ENCODE measurements at places on chromosomes 11 and 22.
A peak's percentile ranks its signal among the peaks of the same experiment; 100 is the strongest.

GRCh38 chr11:78355309-78355705 lies 62.3 kb downstream of the GAB2 start:
- DNase-seq: no peak

DNA sequence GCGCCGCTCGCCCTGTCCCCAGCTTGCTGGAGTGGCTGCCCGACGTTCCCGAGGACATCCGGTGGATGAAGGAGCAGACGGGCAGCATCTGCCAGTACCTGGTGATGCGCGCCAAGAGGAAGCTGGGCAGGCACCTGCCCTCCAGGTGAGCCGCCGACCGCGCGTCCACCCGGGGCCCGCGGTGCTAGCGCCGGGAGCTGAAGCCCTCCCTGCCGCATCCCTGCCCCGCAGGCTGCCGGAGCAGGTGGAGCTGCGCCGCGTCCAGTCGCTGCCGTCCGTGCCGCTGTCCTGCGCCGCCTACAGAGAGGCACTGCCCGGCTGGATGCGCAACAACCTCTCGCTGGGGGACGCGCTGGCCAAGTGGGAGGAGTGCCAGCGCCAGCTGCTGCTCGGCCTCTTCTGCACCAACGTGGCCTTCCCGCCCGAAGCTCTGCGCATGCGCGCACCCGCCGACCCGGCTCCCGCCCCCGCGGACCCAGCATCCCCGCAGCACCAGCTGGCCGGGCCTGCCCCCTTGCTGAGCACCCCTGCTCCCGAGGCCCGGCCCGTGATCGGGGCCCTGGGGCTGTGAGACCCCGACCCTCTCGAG lies 3.3 kb upstream of the CRACR2B start:
- DNase-seq: no peak

- peak; percentile 19 for DNase-seq
These were observed 272.1 kb downstream of the FAM76B start for GRCh38 chr11:95517453-95517852.

GRCh38 chr11:68430801-68431200 lies 29.8 kb upstream of the PPP6R3 start:
- DNase-seq: no peak

DNA sequence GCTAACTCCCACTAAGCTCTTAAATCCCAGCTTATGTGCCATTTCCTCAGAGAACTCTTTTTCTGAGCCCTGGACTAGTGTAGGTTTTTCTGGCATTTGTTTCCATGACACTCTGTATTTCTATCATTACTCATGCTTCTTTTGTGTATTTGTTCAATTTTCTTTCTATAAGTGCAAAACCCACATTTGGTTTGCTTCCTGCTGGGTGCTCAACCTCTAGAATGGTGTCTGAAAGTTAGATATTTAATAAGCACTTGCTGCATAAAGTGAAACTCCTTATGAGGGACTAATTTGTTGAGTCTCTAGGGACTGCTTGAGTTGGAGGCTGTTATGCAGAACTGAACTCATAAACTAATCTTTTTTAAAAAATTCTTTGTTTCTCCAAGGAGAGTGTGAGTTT lies 68.6 kb downstream of the SYT9 start:
- no peak for DNase-seq

DNA sequence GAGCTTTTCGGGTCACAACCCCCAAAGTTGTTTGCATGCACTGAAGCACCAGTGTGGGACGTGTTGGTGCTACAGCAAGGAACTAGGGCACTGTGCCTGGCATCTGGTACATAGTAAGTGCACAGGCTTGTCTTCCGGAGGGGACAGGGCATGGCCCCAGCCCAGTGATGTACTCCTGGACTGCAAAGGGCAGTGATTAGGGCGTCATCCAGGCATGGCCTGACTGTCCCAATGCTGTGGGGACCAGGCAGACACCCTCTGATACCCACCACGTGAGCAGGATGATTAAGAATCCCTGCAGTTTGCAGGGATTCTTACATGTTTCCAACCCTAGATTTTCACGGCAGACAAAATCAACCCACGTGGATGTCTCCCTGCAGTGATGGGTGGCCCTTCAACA lies 50.0 kb upstream of the RFPL3 start:
- DNase-seq: no peak

DNA sequence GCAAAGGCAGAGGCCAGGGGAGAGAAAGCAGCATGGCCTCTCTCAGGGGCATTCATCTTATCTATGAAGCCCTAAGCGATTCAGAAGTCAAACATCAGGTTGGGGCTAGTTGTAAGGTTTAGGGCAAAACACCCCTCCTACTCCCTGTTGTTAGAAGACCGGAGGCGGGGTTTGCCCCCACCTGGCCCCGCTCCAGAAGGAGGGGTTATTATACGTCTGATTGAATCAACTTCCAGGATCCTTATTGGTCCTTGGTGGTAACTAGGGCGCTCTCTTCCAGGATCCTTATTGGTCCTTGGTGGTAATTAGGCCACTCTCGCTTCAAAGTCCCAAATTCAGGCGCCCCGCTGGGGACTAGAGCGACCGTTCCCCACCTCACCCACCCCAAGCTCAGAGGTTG lies 12.1 kb upstream of the SMTN start:
- DNase-seq: no peak

DNA sequence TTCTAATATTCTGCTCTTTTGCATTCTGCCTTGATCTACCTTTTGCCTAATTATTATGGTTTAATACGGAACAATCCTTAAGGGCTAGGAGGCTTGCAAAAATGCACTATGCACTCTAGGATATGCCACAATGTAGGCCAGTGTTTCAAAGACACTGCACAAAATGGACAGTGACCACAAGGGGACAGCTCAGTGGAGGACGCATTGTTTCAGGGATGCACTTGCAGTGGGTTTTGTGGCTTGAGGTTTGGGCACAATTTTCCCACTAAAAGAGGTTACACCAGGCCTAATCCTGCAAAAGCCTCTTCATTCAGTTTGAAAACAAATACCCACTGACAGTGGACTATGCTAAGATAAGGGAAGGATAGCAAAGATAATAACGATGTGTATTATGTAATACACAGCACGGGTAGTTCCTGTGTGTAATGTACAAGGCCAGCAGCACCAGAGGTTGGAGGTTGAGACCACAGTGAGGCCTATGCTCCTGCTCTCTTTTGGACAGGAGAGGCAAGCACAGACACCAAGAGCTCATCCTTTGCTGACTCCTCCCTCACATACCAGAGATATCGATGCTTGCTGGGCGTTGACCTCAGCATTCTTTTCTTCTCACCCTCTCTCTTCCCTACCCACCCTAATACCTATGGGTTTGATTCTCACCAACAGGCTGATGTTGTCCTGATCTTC lies 12.7 kb downstream of the MAP6 start:
- no peak for DNase-seq

- DNase-seq: no peak
These were observed 7.4 kb upstream of the ANO1 start for GRCh38 chr11:70070706-70071105.

DNA sequence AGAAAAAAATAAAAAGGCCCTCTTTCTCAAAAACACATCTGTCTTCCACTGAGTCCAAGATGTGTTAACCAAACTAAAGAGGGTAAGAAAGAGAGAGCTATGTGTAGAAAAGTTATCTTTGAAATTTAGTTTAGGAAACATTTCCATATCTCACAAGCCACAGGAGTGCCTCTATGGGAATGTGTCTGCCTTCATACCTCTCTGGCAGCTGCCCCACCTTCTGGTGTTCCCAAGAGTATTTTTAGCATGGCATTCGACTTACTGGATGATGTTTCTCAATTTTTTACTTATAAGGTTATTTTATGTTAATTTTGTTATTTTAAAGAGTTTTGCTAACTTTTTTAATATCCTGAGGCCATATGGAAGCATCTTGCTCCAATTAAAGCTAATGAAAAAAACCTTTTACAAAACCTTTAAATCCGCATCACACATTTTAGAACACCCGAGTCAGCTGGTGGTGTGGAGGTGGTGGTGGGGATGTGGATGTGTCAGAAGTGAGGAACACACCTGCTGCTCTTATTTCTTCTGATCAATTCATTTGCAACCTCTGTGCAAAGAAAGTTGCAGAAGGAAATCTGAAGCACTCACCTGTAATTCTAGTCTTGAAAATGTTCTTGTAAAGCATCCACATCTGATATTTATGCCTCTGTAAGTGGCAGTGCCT lies 112.2 kb downstream of the NCAM1 start:
- DNase-seq: no peak

- no peak for DNase-seq
These were observed 110.2 kb downstream of the RBFOX2 start for GRCh38 chr22:35918456-35918855.

DNA sequence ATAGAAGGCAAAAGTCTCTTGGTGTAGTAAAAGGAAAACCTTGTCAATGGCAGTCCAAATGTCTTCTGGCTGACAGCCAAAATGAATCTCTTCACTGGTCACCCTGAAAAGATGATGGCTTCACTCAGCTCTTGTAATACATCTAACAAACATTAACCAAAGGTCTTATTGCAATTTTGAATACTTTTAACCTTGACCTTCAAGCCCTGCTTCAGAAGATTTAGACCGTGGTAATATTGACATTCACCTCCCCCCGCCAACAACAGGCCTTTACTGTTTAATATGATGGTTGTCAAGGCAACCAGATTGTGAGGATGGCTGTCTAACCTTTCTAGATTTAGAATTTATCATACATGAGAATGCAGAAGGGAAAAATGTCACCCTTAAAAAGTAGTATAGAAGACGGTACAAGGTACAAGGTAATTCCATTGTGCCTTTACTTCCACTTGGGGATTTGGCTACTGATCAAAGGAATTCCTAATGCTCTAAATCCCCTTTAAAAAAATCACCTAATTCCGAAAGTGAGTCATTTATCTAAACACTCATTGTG lies 342.3 kb downstream of the LARGE1 start:
- DNase-seq: no peak

DNA sequence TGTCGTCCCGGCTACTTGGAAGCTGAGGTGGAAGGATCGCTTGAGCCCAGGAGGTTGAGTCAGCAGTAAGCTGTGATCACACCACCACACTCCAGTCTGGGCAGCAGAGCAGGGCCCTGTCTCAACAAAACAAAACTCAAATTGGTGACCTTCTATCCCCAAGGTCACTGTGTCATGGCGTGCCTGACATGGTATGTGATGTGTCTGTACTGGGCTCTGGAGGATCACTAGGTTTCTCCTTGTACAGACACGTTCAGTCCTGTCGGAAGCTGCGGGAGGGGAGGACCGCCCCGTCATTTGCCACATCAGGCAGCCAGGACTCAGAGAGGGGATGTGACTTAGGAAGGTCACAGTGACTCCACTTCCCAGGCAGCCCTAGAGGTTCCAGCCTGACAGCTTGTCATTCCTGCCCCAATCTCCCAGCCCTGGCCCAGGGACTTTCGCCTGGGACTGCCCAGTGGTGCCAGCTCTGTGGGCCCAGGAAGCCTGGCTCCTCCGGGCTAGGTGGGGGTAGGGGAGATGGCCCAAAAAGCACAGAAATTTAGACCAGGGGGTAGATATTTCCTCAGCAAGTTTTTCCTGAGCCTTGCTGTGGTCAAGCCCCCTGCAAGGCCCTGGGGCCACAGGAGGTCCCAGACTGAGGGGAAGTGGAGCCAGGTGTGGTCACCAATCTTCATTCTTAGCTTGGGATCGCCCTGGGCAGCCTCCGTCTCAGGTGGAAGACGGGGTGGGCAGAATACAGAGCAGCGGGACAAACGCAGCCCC lies 53.2 kb downstream of the TRIOBP start:
- peak; percentile 83 for DNase-seq

GRCh38 chr11:70668204-70669202 lies 270.2 kb downstream of the CTTN start:
- DNase-seq: no peak

DNA sequence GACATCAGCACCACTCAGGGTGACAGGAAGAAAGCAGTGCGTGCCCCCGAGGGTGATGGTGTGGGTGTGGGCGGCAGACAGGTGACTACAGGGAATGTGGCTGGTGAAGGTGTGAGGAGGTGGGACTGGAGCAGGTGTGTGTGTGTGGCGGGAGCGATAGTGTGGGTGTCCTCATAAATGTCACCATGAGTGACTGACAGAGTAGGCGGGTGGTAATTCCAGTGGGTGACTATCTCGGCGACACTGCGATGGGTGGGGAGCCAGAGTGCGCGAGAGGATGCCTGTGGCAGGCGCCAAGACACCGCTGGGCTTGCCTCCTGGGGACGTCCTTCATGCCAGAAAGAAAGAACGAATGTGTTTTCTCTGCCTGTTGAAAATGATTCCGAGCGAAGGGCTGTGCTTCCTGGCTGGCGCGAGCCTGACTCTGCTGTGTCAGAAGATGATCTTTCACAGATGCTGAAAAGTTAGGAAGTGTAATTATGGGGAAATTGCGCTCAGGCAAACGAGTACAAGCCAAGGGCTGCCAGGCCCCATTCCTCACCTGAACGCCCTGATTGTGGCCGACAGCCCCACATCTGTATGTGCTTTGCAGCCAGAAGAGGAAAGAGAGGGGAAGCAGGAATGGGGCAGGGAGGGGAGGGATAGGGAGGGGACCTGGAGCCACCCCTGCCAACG lies 98.8 kb upstream of the CD82 start:
- no peak for DNase-seq

GRCh38 chr11:7383406-7383805 lies 101.9 kb upstream of the OLFML1 start:
- no peak for DNase-seq

- DNase-seq: peak; percentile 81
These were observed 945 bp downstream of the CREBZF start for GRCh38 chr11:85663753-85664614.

- no peak for DNase-seq
These were observed 47.3 kb downstream of the GRAMD1B start for GRCh38 chr11:123477205-123477907.

DNA sequence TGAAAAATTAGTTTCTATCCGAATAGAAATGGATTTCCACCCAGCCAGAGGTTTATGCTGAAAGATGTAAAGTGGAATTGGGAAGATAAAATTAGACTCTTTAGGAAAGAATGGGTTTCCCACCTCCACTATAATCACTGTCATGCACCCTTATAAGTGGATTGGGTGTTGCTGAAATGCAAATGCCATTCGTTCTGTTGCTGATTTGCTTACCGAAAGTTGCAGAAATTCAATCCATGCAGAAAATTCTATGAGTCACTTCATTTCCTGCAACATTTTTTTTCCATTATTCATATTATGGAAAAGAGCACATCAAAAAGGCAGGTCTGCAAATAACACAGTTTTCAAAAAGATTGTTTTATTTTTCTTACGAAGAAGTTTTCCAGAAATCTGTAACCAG lies 65.6 kb downstream of the LDLRAD3 start:
- peak; percentile 47 for DNase-seq

DNA sequence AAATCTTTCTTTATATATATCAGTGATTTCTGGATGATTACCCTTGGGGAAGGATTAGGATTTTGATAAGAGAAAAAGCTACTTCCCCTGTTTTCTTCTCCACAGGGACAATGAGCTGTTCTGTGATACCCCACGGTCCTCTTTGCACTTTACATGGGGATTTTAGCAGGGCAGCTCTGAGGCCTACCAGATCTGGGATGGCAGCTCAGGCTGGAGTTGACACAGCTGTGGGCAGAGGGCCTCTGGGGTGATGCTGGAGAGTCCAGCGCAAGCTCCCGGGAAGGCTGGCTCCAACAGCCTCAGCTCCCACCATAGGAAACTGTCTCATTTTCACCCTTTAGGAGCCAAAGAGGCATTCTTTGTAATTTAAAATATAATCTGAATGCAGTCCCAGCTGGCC lies 383.8 kb upstream of the NARS2 start:
- no peak for DNase-seq

GRCh38 chr11:11366793-11367192 lies 13.7 kb upstream of the CSNK2A3 start:
- peak; percentile 19 for DNase-seq

Measured in mesenchymal stem cell (in vitro differentiated cells and primary cell).